Astrocyte of the hippocampus (primary cell): ENCODE measurements at places on chromosomes 12 and 14.

DNA sequence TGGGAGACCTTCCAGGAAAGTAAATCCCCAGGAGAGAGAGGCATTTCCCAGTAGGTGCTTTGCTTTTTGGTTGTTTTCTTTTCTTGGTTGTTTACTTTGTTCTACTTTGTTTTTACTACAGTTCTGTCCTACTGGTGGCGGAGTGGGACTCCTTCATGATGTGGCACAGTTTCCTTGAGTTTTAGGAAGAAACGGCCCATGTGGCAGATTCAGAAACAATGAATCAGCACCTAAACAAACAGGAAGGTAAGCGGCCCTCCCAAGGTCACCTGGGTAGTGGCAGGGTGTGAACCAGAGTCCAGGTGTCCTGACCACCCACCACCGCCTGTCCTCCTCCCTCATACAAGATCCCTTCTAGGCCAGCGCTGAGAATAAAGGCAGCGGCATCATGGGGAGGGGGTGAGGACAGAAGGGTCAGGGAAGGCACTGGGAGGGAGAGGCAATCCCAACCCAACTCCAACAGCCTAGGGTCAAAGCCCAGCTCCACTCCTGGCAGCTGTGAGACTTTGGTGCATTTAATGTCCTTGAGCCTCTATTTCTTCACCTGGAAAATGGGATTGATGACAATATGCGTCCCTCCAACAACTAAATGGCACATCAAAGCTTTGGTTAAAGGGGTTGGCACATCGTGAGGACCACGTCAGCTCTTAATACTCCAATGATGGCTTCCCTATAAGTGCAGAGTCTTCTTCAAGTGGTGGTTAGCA lies 111.5 kb upstream of the BCL2L14 start:
- DNase-seq = no peak

GRCh38 chr14:102316338-102316742 lies 3.2 kb upstream of the ZNF839 start:
- peak; percentile 84 for DNase-seq

DNA sequence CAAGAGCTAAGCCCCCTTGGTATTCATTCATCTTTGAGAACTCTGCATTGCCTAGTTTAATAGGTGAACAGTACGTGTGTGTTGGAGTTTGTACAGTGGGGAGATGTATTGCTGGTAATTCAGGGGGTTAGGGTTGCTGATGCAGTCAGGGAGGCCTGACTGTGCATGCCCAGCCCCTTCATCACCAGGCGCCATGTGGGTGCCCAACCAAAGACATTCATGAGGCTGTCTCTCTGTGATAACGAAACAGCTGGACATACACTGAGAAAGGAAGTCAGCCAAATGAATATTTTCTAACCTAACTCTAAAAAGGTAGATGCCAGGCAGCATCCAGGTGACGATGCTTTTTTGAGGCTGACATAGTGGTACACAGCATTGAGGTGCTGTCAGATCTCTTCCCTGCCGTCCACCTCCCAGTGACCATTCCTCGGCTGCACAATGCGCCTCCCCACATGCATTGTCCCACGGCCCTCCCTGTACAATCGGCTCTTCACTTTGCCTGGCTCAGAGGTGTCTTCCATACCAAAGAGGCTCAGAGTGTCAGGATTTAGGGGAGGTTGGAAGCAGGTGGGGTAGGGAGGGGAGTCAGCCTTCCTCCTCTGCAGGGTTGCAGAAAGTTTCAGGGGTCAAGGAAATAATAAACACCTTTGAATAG lies 19.0 kb downstream of the EML1 start:
- DNase-seq = no peak

DNA sequence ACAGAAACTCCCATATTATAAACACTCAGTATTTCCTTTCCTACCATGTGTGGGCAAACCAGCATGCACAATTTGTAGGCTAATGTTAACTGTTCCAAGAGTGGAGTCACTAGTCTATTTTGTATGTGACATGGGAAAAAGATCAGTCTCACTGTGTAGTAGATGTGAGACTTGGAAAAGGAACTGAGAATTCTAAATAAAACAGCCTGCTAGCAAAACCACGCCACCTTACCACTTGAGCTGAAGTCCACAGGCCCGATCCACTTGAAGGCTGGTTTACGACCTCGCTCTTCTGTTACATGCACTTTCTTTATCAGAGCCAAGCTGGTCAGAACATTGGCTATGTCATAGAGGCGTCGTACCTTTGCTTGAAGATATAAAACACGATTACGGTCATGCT lies 22.5 kb downstream of the E2F7 start:
- DNase-seq = no peak

GRCh38 chr12:42076976-42077375 lies 67.7 kb downstream of the GXYLT1 start:
- DNase-seq = no peak

DNA sequence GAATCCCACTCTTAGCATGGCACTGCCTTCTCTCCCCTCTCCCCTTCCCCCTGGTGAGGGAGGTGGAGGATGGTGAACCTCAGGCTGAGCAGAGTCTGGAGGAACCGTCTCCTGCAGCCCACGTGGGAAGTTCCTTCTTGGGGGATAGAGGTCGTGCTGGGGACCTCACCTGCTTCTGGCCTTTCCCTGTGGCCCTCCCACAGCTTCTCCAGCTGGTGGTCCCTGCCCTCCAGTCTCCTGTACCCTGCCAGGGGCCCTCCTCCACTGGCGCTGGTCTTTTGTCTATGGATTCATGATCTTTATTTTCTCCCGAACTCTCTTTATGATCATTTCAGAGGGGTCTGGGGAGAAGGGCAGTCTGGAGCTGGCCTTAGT lies 9.0 kb upstream of the MTA1 start:
- no peak for DNase-seq

DNA sequence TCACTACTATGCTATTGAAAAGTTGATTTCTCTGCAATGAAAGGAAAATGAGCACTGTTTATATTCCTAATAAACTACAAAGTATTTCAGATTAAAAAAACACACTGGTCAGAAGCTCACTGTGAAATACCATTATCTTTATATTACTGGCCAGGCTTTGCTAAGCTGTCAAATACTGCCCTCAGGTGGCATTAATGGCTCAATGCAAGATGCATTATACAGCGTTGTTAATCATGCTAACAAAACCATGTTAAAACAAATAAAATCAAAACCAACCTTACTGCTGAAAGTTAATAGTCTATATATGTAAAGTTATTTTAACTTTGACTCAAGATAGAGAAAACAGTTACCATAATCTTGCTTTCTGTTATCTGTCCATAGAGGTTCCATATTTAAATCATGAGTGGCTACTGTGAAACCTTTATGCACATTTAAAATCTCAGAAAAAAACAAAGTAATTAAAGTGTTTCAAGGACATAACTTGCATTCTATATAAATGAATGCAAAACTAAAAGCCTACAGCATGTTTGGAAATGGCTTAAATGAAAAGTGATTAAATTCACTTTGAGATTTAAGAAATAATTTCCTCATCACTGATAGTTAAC lies 121.7 kb downstream of the RALGAPA1 start:
- DNase-seq = peak; percentile 66
